ENCODE measurements at places on chromosomes 5 and 9.
A peak's percentile ranks its signal among the peaks of the same experiment; 100 is the strongest.

DNA sequence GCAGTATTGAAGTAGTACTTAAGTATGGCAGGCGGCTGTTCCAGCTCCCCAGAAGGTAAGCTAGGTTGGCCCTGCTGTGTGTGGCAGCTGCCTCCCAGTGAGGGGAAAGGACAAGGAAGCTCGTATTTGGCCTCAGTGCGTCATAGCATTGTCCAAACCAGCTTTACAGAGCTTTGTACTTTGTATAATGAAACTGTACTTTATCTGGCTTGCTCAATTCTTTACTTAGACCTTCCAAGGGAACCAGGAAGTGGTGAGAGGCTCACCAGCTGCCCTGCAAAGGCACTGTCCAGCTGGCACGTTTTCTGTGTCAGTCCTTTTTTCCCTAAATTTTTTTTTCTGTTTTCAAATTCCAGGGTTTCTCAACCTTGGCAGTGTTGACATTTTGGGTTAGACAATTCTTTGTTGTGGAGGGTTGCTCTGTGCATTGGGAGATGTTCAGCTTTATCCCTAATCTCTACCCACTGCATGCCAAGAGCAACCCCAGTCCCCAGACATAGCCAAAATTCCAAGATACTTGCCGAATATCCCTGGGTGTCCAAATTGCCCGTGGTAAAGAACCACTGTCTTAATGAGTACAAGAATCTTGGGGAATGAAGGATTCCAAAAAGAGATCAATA, 474.5 kb downstream of the LRRC70 start:
- DNase-seq = no peak

GRCh38 chr5:54643685-54644106, 126.1 kb downstream of the SNX18 start:
- DNase-seq = no peak

DNA sequence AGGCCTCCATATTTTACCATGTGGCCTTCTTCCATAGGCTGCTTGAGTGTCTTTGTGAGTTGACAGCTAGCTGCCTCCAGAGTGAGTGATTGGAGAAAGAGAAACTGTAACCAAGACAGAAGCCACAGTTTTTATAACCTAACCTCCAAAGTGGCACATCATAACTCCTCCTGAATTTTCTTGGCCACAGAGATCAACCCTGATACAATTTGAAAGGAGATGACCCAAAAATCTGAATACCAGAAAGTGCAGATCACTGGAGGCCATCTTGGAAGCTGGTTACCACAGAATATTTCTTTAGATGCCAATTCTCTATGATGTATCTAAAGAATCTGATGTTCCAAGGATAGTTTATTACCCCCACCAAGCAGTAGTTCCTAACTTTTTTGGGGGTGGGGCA, 254.3 kb upstream of the PDE4D start:
- DNase-seq = no peak

DNA sequence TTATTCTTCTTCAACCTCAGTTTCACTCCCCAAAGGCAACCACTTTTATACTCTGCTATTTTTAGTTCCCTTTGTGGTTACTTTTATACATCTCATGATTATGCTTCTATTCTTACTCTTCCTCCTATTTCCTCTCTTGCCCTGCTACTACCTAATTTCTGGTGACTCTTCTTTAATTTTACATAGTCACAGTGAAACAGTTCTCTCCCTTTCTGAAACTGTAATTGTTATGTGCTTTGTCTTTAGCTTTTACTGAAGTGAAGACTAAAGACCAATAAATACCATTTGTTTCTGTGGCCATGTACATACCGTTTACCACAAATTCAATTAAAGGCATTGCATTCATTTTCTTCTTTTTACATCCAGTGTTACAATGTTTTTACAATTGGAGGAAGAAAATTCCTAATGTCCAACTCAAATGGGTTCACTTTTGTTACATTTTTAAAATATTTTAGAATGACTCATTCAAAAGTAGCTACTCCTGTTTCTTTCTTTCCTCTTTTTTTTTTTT, 410.6 kb downstream of the PSAT1 start:
- DNase-seq = peak; percentile 22

DNA sequence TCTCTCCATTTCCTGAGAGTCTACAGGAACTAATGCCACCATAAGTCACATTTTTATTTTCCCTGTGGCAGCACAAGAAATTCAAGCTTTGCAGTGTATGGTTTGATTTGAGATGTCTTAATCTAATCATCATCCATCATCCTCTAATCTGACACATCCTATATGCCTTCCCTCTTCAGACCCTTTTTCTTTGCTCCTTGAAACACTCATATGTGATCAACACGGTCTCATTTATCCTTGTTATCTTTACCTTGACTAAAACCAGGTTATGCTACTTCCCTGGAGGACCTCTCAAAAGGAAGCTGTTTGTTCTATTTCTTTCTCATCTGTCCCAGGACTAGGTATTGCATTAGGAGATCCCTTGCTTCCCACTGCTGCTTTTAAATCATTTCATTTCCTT, 146.9 kb upstream of the MRPS30 start:
- DNase-seq = no peak

- DNase-seq = no peak
Observed at GRCh38 chr5:63820577-63820976, 141.7 kb downstream of the HTR1A start.

DNA sequence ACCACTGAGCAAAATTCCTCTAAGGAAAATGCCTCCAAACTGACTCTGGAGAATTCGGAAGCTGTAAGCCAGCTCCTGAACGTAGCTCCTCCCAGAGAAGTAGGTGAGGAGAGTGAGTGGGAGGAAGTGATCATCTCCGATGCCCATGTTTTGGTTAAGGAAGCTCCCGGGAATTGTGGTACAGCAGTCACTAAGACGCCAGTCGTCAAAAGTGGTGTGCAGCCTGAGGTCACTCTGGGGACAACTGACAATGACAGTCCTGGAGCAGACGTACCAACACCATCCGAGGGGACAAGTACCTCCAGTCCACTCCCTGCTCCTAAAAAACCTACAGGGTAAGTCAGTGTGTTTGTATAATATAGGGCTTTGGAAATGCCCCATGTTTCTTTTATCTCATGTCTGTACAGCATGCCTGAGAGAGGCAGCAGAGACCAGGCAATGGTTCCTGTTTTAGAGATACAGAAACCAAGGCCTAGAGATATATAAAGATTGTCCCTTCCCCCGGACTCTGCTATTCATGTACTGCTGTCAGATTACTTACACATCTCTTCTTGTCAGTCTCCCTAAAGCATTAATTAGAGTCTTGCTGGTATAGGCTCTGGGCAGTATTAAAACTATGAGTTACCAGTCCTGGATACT, 23.9 kb downstream of the HMGXB3 start:
- no peak for DNase-seq

- DNase-seq = no peak
Observed at GRCh38 chr9:4665357-4665756, 923 bp downstream of the SPATA6L start.

- DNase-seq = no peak
Observed at GRCh38 chr9:36798350-36799065, 225.8 kb downstream of the MELK start.

- DNase-seq = no peak
Observed at GRCh38 chr9:120938851-120939250, 12.3 kb upstream of the TRAF1 start.

GRCh38 chr9:137128862-137129455, 10.0 kb upstream of the GRIN1 start:
- no peak for DNase-seq

DNA sequence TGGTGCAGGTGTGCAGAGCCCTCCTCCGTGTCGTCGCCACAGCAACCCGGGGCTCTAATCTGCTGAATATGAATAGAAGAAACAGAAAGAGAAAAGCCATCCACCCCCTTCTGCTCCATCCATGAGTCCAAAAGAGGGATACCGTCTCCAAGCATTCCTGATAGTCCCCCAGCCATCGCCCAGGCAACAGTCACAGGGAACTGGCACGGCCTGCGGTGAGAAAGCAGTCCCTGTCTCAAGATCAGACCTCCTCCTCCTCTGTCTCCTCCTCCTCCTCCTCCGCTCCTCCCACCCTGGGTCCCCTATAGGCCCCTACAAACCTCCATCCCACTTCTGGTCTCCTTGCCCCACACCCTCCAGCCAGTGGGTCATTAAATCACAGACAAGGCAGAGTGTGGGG, 308.1 kb upstream of the MPDZ start:
- no peak for DNase-seq

DNA sequence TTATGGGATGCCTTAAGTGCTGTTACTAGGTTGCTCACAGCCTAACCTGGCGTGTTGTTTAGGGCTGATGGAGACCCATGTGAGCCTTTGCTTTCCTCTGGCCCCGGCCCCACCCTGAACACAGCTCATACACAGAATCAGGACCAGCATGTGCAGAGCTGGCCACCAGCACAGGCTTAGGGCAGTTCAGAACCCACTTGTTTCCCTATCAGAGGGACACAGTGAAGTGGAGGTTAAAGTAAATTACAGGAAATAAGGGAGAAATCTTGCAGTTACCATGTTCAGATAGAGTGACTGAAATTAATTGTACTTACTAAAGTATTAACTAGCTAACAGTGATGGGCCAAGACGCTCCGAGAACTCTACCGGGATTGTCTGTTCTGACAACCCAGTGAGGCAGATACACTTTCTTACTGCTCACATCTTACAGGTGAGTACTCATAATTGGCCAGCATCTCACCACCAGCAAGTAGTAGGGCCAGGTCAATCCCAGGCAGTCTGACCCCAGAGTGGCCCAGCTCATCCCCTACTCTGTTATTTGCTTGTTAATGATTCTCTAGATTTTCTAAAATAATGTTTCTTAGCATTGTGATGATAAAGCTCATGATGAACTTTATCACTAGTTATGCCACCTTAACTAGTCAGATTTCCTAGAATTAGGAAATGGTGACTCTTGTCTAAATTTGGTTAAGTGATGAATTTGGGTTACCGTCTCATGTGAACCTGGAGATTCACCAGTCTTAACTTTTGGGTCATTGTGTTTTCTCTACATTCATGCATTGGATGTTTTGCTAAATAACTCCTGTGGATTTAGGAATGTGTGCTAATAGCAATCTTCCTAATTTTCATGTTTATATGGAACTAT, 15.4 kb downstream of the CCT5 start:
- DNase-seq = no peak

DNA sequence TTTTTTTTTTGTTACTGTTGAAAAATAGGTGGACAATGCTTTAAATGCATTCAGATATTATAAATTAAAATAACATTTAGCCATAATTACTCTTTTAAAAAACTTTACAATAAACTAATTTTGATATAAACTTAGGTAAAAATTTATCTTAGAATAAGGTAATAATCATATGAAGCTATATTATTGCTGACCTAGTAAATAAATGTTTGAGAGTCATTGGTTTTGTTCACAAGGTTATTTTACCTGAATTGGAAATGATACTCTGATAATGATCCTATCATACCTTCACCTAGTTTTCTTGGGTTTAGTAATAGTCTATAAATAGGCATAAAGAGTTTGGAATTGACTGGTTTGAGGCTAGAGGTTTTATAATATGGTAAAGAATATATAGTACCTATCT, 1076.4 kb upstream of the CDH6 start:
- DNase-seq = no peak

DNA sequence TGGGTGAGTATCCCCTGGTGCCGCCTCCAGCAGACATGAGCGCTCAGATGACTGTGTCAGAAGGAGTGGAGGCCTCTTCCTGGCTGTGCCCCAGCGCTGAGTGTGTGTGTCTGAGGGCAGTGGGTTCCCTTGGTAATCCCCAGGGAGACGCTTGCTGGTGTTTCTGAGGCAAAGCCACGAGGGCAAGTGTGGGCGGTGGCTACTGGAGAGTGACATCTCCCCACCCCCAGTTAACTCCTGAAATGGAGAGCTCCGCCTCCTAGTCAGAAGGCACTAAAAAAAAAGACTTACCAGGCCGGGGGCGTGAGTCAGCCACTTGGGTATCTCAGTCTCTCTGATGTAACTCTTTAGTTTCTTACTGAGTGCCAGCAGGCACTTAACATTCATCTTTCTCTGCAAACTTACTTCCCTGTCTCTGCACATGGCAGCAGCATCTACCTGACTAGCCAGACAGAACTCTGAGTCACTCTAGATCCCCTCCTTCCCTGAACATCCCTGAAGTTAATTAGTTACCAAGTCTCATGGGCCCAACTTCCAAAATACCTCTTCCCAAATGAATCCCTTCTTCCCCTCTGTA, 19.3 kb downstream of the ORM2 start:
- peak; percentile 93 for DNase-seq

DNA sequence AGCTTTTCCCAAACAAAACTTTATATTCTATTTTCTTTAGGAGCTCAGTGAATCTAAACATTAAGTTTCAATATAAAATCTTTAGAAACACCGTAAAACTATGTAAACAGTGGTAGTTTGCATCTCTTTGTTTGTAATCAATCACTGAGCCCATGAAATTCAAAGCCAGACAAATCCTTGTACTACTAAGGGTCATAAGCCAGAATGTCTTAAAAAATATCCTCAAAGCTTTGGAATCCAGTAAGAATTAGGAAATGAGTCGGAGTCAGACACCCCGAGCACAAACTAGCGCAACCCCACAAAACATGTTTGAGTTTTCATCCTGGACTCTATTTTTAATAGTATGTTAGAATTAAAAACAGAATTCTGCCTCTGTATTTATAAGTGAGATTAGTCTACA, 153.8 kb downstream of the HSPA4 start:
- DNase-seq = no peak

- DNase-seq = no peak
Observed at GRCh38 chr9:5459289-5459829, 9.0 kb downstream of the CD274 start.

- DNase-seq = peak; percentile 9
Observed at GRCh38 chr5:151264113-151264512, 11.1 kb downstream of the GM2A start.

- DNase-seq = no peak
Observed at GRCh38 chr5:155418960-155419579, 405.5 kb downstream of the KIF4B start.

GRCh38 chr9:132647355-132647754, 22.4 kb downstream of the DDX31 start:
- peak; percentile 99 for DNase-seq

- DNase-seq = no peak
Observed at GRCh38 chr5:558871-559503, 34.7 kb upstream of the SLC9A3 start.

GRCh38 chr5:69129413-69129812, 35.6 kb downstream of the SLC30A5 start:
- peak; percentile 60 for DNase-seq

- no peak for DNase-seq
Observed at GRCh38 chr5:151742870-151743294, 15.5 kb downstream of the ATOX1 start.

DNA sequence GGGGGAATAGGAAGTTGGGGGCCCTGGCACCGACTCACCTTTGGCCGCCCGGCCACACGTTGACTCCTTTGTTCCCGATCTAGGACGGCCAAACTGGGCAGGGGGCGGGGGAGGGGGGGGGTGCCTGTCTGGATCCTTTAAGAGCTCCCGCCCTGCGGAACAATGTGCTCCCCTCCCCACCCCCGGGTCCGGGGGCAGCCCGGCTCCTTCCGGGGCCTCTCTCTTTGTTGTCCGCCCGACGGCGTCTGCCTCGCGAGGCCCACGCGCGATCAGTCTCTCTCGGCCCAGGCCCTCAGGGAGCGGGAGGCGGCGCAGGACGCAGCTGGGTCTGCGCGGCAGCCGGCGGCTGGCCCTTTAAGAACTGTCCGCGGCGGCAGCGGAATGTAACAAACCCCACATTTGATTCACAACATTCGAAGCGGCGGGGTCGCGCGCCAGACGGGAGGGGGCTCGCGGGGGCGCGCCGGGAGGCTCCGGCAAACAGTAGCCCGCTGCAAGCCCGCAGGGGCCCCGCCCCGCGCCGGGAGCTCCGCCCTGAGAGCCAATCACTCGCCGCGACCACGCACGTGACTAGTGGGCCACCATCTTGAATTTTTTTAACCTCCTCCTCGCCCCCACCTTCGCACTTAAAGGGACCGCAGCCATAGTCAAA, at the start of gene RNF44:
Gene RNF44 (minus strand): TSS at position 501 of the 652 bp plus-strand sequence. CDS start 4,930 bp downstream, outside the sequence.
- DNase-seq = peak; percentile 89

- no peak for DNase-seq
Observed at GRCh38 chr5:103452666-103453065, 109.9 kb downstream of the NUDT12 start.
